ENCODE measurements at places on chromosomes 1 and 21.

DNA sequence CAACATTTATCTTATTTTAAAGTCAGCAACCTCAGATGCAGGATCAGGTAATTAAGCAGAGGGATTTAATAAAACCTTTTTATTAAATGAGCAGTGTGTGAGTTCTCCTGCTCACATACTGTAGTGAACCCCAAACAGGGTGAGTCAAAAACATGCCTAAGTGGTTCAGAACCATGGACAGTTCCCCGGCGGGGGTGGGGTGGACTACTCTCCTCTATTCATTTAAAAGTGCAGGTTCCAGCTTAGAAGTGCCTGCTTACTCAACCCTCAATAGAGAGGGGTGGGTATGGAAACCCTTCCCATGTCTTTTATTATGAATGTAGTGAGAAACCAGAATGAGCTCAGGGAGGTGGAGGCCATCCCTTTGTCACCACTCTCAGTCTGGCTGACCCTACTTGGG, 397.9 kb downstream of the HHAT start:
- DNase-seq, result peak; percentile 2

- no peak for DNase-seq
Measured at GRCh38 chr1:41666981-41667631, 182.6 kb upstream of the EDN2 start.

DNA sequence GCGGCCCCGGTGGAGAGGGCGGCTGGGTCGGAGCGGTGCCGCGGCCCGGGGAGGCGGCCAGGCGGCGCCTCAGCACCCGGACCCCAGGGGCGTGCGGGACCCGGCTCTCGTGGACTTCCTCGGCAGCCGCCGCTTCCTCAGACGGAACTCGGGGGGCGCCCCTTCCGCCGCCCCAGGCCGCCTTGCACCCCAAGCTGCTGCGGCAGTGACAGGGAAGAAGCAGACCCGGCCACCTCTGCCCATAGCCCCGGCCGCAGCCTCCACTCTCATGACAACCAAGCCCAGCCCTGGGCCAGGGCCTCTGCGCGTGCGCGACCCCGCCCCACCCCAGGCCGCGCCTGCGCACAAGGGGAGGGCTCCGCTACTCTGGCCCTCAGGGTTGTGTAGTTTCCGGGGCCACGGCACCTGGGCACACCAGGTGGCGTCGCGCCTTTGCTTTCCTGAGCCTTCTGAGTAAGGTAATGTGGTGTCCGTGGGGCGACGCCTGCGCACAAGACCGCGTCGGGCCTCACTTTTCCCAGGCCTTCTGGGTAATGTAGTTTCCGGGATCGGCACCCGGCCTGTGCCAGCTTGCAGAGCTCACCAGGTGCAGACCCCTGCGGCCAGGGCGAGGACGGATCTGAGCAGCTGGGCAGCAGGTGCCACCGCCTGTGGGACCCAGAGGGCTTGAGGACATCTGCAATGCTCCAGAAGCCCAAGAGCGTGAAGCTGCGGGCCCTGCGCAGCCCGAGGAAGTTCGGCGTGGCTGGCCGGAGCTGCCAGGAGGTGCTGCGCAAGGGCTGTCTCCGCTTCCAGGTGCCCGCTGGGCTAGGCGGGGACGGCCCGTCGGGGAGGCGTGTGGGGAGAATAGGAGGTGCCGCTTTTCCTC, at the start of the genes CEP104 and DFFB:
CEP104 (minus strand) TSS at position 289 of the 868 bp plus-strand sequence. CDS start 4,804 bp downstream, outside the sequence.
DFFB (plus strand) TSS at position 554 of the 868 bp plus-strand sequence; CDS start at position 682, 128 bp downstream.
- DNase-seq, result peak; percentile 68

- DNase-seq, result no peak
Measured at GRCh38 chr1:154551474-154551873, 7.0 kb downstream of the UBE2Q1 start.

GRCh38 chr1:31911994-31912780, 26.0 kb downstream of the PTP4A2 start:
- no peak for DNase-seq

DNA sequence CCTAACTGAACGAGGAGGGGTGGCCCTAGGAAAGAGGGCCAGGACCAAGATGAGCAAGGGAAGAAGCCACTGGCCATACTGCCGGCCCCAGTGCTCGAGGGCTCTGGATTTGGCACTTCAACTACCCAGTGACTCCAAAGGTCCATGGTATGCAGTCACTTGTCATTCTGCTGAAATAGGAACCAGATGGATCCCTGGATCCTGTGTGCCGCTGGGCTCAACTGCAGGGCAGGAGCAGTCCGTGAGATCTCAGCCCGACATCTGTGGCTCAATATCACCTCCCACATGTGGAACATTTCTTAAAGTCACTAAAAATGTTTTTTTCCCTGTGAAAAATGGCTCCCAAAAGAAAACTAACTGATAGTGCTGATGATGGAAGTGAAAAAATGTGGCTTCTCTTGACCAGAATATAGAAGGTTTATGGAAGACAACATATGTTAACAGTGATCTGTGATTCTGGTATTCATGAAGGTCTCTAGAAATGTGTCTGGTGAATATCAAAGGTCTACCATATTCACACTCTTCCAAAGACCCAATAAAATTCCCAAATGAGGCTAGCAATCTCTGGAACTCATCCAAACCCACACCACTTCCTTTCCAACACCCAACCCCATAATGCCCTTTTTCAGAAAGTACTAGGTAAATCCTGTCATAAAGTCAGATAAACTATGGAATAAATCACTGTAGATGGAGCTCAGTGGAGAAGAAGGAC, 24.1 kb downstream of the PAFAH2 start:
- no peak for DNase-seq

- DNase-seq, result no peak
Measured at GRCh38 chr21:41603476-41603875, 95.5 kb upstream of the TMPRSS2 start.

- no peak for DNase-seq
Measured at GRCh38 chr1:181711820-181712219, 228.5 kb downstream of the CACNA1E start.

- no peak for DNase-seq
Measured at GRCh38 chr1:41501581-41501980, 17.1 kb upstream of the EDN2 start.

GRCh38 chr1:15423355-15424077, 13.8 kb downstream of the EFHD2 start:
- no peak for DNase-seq

- DNase-seq, result no peak
Measured at GRCh38 chr1:97870589-97870988, 50.2 kb downstream of the DPYD start.

GRCh38 chr1:82538876-82539275, 738.1 kb downstream of the ADGRL2 start:
- peak; percentile 75 for DNase-seq

DNA sequence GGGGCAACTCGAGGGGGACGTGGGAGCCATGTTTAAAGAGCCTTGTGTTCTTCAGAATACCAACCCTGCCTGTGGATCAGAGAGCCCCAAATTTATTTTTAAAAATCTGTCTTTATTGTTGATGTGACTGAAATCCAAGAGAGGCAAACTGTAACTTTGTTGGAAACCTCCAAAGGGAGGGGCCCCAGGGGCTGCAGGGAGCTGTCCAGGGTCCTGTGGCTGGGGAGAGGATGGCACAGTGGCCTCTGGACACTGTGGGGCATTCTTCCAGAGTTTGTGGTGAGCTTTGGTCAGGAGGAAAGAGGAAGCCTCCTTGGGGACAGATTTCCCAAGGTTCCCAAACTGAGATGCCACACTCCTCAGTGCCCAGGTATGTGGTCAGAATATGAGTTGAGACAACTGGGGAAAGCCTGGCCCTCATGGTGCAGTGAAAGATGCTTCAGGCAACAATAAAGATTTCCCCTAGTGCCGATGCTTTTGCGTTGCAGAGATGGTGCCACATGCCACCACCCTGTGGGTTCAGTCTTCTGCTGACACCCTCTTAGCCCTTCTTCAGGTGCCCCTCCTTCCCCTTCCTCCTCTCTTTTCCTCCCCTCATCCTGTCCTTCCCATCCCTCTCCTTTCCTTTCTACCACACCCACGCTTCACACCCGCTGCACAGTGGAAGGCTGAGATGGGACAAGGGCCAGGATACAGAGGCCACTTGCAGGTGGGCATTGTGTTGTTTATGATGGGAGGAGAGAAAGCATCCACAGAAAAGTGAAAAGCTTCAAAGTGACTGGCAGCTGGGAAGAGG, 122.1 kb downstream of the UCK2 start:
- DNase-seq, result no peak

DNA sequence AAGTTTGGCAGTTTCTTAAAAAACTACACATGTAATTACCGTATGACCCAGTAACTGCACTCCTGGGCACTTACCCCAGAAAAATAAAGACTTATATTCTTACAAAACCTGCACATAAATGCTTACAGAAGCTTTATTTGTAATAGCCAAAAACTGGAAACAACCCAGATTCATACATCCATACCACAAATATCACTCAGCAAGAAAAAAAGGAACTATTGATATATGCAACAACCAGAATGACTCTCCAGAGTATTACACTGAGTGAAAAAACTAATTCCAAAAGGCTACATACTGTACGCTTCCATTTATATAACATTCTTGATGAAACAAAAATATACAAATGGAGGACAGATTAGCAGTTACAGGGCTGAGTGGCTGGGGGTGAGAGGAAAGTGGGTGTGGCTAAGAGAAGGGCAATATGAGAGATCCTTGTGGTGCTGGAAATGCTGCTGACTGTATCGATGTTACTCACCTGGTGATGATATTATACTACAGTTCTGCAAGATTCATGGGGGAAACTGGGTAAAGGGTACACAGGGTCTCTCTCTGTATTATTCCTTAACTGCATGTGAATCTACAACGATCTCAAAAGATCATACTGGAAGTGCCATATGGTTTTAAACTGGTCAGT, 96.0 kb upstream of the GNG4 start:
- peak; percentile 49 for DNase-seq

GRCh38 chr1:1926886-1927660, 8.0 kb upstream of the TMEM52 start:
- DNase-seq, result no peak

GRCh38 chr1:53521924-53522552, 62.8 kb downstream of the DMRTB1 start:
- no peak for DNase-seq

- no peak for DNase-seq
Measured at GRCh38 chr1:2299131-2299627, 71.1 kb downstream of the SKI start.

- no peak for DNase-seq
Measured at GRCh38 chr1:42739753-42740700, at the start of gene CLDN19. Gene CLDN19, minus strand, starts transcription at chr1:42740236. Its CDS starts 173 bp downstream, at chr1:42740063.

DNA sequence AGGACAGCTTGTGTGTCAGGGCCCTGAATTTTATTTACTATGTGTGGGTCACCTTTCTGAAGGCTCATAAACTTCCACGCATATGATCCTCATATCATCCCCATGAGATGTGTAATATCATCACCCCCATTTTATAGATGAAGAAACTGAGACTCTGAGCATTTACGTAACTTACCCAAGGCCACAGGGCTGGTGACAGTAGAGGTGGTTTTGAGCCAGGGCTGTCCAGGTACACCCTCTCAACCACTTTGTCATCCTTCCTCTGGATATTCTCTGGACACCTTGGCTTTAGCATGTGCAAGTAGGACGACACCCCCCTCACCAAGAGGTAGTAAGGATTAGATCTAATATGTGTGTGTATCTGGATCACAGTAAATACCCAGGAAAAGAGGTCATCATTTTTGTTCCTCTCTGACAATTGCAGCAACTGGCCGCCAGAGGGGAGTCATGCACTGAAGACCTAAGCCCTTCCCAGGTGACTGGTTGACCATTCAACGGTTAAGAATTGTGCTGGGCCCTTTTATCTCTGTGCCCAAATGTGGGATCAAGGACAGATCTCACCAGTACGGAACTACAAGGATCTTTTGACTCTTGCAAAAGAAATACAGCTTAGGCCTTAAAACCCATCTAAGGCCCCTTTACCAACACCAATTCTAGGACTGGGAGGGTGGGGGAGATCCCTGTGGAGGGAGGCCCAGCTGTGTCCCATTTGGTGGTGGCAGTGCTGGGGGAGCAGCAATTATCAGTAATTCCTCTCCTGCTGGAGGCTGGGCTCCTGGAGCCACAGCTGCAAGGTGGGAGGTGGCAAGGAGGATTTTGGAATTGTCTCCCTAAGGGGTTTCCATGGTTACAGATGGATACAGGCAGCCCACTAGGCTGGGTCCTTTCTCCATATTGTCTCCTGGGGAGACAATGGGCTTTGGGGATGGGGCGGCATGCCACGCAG, 13.7 kb upstream of the E2F2 start:
- peak; percentile 77 for DNase-seq

DNA sequence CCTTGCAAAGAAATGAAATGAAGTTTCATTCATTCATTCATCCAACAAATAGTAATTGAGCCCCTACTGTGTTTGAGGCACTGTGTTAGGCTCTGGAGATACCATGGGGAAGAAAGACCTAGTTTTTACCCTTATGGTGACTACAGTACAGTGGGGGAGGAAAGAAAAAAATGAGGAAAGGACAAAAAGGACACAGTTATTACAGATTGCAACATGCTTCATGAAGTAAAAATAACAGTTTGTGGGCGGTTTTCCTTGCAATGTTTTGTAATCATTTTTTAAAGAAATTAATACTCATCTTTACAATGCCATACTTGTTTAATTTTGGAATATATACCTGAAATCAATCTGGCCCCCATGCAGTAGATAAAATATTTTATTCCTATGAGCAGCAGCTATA, 120.3 kb downstream of the TM2D1 start:
- no peak for DNase-seq

- DNase-seq, result no peak
Measured at GRCh38 chr1:182927693-182928433, 25.1 kb downstream of the SHCBP1L start.

- no peak for DNase-seq
Measured at GRCh38 chr1:3657096-3657475, 4.8 kb downstream of the TP73 start.

- DNase-seq, result no peak
Measured at GRCh38 chr1:168146626-168147025, 9.9 kb upstream of the GPR161 start.

DNA sequence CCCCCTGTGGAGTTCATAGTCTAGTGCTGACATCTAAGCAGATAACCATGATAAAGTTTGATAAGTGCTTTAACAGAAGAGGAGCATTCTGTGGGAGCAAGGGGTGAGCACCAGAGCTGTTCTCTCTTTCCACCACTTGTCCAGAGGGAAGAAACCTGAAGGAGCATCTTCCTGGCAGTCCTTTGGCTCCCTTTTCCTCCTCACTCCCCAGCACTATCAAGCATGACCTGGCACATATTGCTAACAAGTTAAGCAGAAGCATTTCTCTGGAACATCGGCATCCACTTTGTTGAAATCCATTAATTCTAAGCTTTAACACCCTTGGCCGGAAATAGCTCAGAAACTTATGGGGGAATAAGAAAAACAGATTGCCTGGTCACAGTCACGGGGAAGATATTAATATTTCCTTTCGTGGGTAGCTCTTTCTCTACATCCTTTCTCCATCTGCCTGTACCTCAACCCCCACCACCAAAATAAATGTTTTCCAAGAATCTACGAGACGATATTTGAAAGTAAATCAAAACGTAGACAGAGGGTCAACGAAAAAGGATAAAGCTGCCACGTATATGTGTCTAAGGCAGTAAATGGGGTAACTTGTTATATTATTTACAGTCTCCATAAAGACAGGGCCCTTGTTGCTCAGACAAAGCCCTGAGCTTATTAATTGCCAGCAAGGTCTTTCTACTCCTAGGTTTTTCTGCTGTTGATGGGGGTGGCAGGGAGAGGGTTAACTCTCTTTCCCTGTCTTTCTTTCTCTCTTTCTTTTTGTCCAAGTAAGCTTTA, 351.4 kb downstream of the NUF2 start:
- DNase-seq, result no peak

GRCh38 chr1:160219062-160219929, 14.1 kb downstream of the PEA15 start:
- peak; percentile 70 for DNase-seq
